Stimulated activated CD8-positive, alpha-beta memory T cell treated with anti-CD3 and anti-CD28 coated beads, Interleukin-2, amount 100 ng/mL, for 1 hour (primary cell): ENCODE measurements at places on chromosomes 16 and 17.

DNA sequence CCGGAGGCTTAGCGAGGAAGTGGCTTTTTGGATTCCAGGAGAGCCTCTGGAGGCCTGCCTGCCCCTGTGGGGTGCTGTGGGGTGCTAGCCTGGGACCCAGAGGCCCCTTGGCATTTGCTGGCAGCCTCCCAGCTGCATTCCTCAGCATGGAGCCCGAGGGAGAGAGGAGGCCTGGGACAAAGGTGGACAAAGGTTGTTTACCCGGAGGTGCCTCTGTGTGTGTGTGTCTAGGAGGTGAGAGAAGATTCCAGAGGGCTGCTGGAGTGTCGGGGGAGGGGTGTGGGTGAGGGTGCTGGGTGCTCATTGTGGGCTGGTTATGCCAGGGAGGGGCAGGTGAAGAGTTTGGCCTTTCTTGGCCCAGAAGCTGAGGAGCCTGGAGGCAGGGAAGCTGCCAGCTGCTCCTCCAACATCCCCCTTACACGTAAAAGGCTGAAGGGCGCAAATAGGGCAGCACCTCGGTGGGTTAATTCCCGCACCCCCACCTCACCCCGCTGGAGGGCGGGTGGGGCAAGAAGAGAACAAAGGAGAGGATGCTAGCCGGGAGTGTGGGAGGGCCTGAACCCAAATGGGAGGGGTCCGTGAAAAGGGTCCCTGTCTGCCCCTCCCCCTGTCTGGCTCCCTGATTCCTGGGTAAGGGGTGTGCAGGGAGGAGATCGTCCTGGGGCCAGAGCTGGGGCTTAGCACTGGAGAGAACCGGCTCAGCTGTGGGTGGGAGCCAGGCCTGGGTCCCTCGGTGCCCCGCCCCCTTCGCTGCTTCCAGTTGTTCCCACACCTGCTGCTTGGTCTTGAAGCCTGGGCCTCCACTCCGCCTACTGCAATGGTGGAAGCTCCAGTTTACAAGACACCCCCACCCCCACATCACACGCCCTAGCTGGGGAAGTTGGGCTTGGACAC lies 9.9 kb downstream of the HEXIM2 start:
- no peak for DNase-seq

DNA sequence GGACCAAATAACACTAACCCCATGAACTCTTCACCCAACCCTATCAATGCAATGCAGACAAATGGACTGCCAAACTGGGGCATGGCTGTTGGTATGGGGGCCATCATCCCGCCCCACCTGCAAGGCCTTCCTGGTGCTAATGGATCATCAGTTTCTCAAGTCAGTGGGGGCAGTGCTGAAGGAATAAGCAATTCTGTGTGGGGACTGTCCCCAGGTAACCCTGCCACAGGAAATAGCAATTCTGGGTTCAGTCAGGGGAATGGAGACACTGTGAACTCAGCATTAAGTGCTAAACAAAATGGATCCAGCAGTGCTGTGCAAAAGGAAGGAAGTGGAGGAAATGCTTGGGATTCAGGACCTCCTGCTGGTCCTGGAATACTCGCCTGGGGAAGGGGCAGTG lies 78.9 kb downstream of the TMC6 start:
- DNase-seq, result no peak

GRCh38 chr17:75512926-75513640 lies 2.3 kb downstream of the CASKIN2 start:
- no peak for DNase-seq

DNA sequence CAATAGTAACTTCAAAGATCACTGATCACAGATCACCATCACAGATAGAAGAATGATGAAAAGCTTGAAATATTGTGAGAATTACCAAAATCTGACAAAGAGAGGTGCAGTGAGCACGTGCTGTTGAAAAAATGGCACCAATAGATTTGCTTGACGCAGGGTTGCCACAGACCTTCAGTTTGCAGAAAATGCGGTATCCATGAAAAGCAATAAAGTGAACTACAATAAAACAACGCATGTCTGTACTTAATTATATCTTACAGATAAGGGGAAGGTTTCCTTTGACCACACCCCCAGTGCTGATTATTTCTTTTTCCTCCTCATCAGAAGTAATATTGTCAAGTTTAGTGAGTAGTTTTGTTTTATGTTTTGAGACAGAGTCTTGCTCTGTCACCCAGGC lies 21.1 kb upstream of the PYDC1 start:
- no peak for DNase-seq

- no peak for DNase-seq
Measured at GRCh38 chr17:82890926-82891678, 51.3 kb upstream of the ZNF750 start.

DNA sequence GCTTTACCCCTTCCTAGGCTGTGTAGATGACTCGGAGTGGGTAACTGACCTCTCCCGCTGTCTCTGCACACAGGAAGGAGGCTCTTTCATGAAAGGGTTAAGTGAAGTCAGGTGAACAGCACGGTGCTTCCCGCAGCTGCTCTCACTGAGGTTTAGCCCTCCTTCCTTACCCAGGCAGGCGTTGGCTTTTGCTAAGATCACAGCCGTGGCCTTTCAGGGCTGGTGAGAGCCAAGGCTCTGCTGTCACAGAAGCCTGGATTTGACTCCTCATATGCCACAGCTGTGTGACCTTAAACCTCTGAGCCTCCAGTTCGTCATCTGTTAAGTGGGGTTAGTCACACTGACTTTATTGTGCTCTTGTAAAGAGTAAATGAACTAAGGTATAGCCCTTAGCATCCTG lies 90.9 kb upstream of the PLCG2 start:
- no peak for DNase-seq

GRCh38 chr17:29016345-29017210 lies 10.7 kb upstream of the SEZ6 start:
- DNase-seq, result no peak

DNA sequence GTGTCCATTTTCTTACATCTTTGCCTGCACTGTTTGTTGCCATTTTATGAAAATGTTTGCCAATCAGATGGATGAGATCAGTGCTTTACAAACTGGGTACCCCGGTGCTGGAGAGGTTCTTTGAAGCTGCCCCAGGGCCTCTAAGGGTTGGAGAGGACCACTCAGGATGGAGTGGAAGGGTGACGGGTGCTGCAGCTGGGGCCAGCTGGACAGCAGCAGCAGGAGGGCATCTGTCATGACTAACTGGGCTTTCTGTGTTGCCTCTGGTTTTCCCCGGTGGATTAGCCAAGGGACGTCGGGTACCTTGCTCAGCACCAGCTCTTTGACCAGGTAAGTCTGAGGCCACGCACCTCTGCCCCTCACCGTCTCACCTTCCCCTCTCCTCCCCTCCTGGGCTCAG lies 12.3 kb downstream of the KDM8 start:
- DNase-seq, result no peak

DNA sequence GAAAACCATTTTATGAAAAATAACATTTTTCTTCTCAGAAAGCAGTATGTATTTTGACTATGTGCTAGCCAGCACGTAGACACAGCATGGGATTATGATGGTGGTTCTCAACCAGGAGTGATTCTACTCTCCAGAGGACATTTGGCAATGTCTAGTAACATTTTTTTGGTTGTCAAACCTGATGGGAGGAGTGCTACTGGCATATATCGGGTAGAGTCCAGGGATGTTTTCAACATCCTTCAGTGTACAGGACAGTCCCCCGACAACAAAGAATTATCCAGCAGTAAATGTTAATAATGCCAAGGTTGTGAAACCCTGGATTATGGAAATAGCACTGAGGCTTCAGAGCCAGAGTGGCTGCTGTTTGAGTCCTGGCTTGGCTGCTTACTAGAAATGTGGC lies 27.7 kb downstream of the AP2B1 start:
- no peak for DNase-seq

- no peak for DNase-seq
Measured at GRCh38 chr16:66342294-66342900, 24.1 kb upstream of the CDH5 start.

- DNase-seq, result no peak
Measured at GRCh38 chr17:78674595-78675315, 97.6 kb upstream of the DNAH17 start.

DNA sequence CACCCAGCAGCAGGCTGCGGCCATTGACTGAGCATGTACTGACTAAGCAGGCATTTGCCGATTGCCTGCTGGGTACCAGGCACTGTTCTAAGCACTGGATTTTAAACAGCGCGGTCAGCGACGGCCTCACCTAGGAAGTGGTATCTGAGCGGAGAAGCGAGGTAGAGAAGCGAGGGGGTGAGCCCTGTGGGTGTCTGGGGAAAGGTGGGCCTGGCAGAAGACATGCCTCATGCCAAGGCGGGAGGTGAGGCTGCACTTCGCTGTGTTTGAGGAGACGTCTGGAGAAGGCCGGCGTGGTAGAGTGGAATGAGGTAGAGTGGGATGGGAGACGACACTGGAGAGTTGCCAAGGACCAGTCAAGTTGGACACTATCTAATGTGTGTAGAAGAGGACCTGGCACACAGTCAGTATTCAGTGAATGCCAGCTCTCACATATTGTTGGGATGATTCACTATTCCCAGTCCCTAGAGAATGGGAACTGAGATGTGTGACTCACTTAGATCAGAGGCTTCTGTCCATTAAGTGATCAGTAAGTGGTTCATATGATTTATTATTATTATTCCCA lies 14.4 kb downstream of the SYCE1L start:
- DNase-seq, result no peak

GRCh38 chr17:67576471-67577115 lies 141.1 kb upstream of the NOL11 start:
- DNase-seq, result no peak

DNA sequence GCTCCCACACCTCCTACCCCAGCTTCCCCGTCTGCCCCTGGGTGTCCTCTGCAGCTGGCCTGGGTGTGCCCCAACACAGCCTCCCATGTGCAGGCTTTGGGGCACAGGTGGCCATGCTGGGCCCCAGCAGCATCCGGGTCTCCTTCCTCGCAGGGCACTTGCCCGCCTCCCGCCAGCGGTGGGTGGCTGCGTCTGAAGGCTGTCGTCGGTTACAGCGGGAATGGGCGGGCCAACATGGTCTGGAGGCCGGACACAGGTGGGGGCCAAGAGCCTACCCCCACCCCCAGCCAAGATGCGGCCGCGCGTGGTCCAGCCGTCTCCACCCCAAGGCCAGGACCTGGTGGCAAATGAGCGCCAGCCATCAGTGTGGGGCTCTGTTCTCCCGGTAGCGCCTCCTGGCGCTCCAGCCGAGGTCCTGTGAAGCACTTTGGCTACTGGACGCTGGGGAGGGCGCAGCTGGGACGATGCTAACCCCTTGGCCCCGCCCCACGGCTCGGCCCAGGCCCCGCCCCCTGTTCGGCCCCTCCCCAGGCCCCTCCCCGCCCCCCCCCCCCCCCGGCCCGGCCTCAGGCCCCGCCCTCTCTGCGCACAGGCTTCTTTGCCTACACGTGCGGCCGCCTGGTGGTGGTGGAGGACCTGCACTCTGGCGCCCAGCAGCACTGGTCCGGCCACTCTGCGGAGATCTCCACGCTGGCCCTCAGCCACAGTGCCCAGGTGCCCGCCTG lies 7.3 kb upstream of the RHOT2 start:
- no peak for DNase-seq

DNA sequence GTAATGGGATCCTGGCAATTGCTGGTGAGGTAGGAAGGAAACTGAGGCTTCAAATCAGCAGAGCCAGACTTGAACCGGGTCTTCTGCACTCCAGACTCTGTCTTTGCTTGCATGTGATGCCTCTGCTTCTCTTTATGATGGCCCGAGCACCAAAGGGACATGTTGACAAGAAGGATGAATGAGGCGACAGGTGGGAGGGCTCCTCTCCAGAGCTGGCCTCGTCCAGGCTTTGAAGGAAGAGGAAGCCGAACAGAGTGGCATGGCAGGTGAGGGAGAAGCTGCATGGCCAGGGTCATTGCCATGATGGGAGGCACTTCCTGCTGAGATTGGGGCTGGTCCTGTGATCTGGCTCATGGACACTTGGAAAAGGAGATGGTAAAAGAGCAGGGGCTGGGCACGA lies 40.8 kb downstream of the AKAP1 start:
- DNase-seq, result no peak

DNA sequence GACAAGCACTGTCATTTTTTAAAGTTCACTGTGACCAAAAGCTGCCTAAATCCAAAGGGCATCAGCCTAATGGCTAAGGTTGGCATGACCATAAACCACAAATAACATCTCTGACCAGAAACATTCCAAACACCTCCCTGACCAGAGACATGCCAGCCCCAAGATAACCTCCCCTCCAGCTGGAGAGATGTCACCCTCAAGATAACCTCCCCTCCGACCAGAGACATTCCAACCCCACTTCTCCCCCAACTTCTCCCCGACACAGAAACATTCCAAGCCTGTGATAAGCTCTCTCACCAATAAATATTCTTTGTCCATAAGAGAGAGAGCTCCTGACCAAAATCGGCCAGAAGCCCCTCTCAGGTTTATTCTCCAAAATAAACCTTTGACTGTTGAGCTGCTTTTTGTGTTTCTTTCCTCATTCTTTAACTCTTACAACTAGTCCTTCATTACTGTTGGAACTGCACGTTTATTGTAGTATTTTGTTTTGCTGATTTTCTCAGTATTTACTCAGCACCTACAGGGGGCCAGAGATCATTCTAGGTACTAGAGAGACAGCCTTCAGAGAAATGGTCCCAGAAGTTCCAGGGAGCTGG lies 325.6 kb downstream of the SLC39A11 start:
- no peak for DNase-seq

DNA sequence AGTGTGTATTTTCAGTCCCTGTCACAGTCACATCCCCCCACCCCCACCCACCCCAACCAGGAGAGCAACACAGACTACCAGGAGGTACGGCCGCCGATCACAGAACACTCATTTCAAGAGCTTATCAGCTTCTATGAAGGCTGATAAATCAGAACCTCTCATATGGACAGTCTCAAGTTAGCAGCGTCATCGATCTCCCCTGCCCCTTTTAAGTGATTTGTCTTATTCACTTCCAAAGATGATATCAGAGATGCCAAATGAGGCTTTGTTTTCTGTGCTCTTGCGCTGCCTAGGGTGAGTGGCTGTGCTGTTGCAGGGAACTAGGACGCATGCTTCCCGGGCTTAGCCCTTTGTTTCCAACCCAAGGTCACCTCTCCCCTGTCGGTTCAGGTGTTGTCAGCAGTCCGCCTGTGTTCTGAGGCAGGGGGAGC lies 26.8 kb upstream of the PMFBP1 start:
- no peak for DNase-seq

GRCh38 chr17:49925921-49926320 lies 43.1 kb upstream of the DLX4 start:
- no peak for DNase-seq

DNA sequence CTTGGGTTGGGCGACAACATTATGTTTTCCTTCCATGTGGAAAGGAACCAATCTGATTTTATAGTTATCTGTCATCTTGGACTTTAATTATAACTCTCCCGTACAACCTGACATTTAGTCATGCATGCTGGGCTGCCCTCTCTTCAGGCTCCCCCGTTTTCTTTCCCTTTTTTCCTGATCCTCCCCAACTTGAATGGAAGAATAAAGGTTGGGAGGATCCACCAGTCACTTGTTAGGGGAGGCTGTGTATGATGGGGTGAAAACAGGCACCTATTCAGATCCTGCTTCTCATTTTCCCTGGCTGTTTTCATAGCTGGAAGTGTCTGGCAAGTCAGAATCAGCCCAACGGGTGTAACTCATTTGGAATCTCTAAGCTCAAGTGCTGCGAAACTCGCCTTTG lies 267.2 kb upstream of the SALL1 start:
- DNase-seq, result no peak
